ENCODE measurements at places on chromosomes 3 and 15.

GRCh38 chr15:45849136-45849535 lies 214.3 kb downstream of the SQOR start:
- no peak overlapping the region for H3K4me3 ChIP-seq
- no peaks in the 10 kb centered on the region for H3K27me3 ChIP-seq
- H3K36me3 ChIP-seq, result no peaks in the 10 kb centered on the region
- H3K4me1 ChIP-seq, result no peaks in the 10 kb centered on the region
- no peak overlapping the region for H3K27ac ChIP-seq

GRCh38 chr3:124174476-124174875 lies 182.6 kb upstream of the ROPN1 start:
- no peak for DNase-seq
- H3K36me3 ChIP-seq, result no peaks in the 10 kb centered on the region
- no peak overlapping the region for H3K4me3 ChIP-seq
- H3K27ac ChIP-seq, result no peak overlapping the region
- no peaks in the 10 kb centered on the region for H3K27me3 ChIP-seq
- H3K4me1 ChIP-seq, result no peaks in the 10 kb centered on the region

DNA sequence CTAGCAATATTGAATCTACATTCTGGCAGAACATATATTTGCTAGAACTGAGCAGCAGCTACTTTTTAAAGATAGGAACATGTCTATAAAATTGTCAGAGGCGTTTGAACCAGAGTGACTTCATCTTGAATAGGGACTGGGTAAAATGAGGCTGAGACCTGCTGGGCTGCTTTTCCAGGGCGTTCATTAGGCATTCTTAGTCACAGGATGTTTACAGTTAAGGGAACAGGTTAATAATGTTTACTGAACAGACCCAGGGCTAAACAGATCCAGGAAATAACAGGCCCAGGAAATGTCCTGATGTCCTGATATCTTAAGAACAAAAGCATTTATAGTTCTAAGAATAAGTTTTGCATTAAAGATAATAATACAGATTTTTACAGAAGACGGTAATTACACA lies 34.5 kb upstream of the B3GALNT1 start:
- H3K27ac ChIP-seq, result no peak overlapping the region
- H3K4me3 ChIP-seq, result no peak overlapping the region
- no peaks in the 10 kb centered on the region for H3K27me3 ChIP-seq
- no peaks in the 10 kb centered on the region for H3K36me3 ChIP-seq
- no peaks in the 10 kb centered on the region for H3K4me1 ChIP-seq

DNA sequence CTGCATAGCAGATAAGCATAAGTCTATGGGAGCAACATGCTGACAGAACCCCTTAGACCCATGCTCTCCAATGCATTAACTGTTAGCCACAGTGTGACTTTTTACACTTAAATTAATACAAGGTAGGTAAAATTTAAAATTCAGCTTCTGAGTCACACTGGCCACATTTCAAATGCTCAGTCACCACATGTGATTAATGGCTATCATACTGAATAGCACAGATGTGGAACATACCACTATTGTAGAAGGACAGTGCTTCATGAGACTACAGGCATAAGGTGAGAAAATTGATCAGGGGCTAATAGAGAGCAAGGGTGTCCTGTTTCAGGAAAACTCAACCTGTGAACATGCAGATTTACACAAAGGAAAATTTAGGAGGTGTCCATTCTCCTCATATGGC lies 357.0 kb upstream of the SEMA6D start:
- no peaks in the 10 kb centered on the region for H3K4me1 ChIP-seq
- H3K4me3 ChIP-seq, result no peak overlapping the region
- no peaks in the 10 kb centered on the region for H3K27me3 ChIP-seq
- H3K27ac ChIP-seq, result no peak overlapping the region
- H3K36me3 ChIP-seq, result no peaks in the 10 kb centered on the region

GRCh38 chr3:47614788-47615187 lies 36.1 kb upstream of the CSPG5 start:
- H3K36me3 ChIP-seq, result peaks cover 27% of the 10 kb centered on the region
- DNase-seq, result no peak
- H3K27me3 ChIP-seq, result no peaks in the 10 kb centered on the region
- no peak overlapping the region for H3K4me3 ChIP-seq
- no peak overlapping the region for H3K27ac ChIP-seq

DNA sequence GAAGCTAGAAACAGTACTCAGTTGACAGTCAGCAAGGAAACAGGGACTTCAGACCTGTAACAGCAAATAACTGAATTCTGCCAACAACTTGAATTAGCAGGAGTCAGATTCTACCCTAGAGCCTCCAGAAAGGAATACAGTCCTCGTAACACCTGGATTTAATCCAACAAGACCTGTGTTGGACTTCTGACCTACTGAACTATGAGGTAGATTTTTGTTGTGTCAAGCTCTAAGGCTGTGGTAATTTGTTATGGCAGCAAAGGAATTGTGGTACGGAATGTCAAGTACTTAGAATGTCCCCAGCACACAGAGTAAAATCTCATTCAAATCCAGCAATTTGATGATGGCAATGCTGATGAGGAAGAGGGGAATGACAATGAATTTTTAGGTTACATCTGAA lies 234.1 kb downstream of the LRRN1 start:
- H3K27ac ChIP-seq, result no peak overlapping the region
- DNase-seq, result no peak
- no peak overlapping the region for H3K4me3 ChIP-seq
- H3K4me1 ChIP-seq, result no peaks in the 10 kb centered on the region
- H3K36me3 ChIP-seq, result no peaks in the 10 kb centered on the region

DNA sequence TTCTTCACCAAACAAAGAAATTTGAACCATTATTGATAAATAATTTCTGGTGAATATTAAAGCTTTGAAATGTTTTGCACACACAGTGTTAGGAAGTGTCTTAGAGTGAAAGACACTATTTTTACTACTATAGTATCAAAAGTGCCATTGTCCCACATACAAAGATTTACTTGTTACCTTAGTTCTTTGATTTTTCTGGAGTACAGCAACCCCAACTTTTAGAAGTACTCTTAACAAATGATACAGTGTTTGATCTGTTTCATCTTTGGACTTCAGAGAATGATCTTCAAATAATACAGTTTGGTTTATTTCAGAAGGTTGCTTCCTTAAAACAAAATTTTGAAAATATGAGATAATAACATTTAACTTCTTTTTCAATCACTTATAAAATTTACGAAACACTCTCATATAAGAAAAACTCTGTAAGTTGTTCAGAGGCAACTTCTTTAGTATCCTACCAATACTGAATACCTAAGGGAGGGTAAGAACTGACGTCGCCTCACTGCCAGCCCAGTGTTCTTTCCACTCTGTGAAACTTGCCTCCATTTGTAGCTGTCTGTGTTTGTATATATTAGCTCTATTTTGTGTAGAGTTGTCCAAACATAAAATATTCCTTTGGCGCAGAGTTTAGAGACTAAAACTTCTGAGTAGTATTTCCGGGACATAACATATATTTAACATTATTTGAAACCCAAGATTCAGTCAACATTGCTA lies 464.2 kb downstream of the LPP start:
- H3K4me1 ChIP-seq, result no peaks in the 10 kb centered on the region
- H3K27me3 ChIP-seq, result no peaks in the 10 kb centered on the region
- no peaks in the 10 kb centered on the region for H3K36me3 ChIP-seq
- H3K4me3 ChIP-seq, result no peak overlapping the region
- no peak for DNase-seq

GRCh38 chr3:72907731-72908620 lies 20.1 kb downstream of the GXYLT2 start:
- H3K4me3 ChIP-seq, result no peak overlapping the region
- H3K27ac ChIP-seq, result no peak overlapping the region
- no peaks in the 10 kb centered on the region for H3K36me3 ChIP-seq
- DNase-seq, result no peak
- H3K27me3 ChIP-seq, result no peaks in the 10 kb centered on the region

DNA sequence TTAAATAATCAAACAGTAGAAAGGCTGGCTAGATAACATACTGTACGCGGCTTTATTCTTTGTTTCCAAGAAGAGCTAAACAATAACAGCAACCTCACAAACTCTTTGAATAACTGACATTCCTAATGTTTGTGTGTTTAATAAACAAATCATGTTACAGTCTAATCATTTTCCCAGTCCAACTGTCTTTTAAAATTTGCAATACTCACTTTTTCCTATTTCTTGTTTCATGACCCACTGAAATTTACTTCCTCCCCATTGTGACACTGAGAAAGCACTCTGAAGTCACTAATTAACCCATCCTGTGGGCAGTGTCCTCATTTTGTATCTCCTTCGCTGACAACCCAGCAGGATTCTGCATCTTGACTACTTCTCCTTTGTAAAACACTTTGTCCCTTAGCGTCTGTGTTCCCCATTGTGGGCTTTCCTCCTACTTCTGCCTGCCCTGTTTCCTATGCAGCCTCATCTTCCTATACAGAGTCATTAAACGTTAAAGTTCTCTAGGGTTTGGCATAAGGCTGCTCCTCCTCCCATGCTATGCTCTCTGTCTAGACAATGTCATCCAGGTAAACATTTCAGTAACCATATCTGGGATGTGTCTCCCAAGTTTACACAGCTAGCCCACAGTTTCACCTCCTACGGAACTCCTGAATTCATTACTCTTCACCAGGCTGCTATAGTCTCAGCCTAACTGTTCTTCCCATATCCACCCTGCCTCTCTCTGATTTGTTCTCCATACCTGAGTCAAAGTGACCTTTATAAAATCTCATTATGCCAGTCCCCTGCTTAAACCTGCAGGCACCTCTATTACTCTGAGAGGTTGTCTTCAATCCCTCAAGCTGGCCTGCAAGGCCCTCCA lies 148.9 kb downstream of the GREM1 start:
- no peak overlapping the region for H3K4me3 ChIP-seq

DNA sequence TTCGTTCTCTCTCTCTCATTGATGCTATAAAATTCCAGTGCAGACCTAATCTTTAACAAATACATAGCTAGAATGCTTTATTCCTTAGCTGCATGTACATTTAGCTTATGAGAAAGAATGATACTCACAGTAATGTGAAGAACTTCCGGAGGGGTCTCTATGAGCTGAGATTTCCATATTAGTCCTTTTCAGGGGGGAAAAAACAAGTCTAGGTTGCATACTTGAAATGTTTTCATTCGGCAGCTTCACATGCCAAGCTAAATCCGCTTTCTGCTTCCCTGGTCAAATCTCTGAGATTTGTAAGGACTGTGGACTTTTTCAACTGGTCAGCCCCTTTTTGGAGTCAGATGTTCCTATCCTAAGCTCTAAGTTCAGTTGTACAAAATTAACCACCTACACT lies 111.5 kb upstream of the COL8A1 start:
- H3K27ac ChIP-seq, result no peak overlapping the region
- no peaks in the 10 kb centered on the region for H3K36me3 ChIP-seq
- H3K4me1 ChIP-seq, result no peaks in the 10 kb centered on the region
- no peak overlapping the region for H3K4me3 ChIP-seq

DNA sequence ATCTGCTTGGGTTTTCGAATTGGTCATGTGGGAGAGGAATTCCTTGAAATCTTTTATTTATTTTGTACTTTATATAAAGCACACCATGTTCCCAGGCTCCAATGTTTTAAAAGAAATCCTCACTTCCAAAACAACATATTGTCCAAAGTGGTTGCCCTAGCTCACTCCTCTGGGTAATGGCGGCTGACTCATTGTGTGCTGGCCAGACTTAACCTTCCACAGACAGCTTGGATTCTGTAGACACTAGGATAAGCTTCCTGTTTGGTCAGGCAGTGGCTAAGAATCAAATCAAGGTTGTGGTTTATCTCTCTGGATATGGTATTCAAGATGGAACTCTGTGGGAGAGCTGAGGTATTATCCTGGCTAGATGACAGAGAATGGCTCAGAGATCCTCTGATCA lies 55.8 kb upstream of the FAM98B start:
- H3K4me3 ChIP-seq, result no peak overlapping the region
- no peak for DNase-seq
- H3K36me3 ChIP-seq, result no peaks in the 10 kb centered on the region
- H3K27ac ChIP-seq, result no peak overlapping the region
- H3K4me1 ChIP-seq, result no peaks in the 10 kb centered on the region
- H3K27me3 ChIP-seq, result peaks cover 3% of the 10 kb centered on the region

DNA sequence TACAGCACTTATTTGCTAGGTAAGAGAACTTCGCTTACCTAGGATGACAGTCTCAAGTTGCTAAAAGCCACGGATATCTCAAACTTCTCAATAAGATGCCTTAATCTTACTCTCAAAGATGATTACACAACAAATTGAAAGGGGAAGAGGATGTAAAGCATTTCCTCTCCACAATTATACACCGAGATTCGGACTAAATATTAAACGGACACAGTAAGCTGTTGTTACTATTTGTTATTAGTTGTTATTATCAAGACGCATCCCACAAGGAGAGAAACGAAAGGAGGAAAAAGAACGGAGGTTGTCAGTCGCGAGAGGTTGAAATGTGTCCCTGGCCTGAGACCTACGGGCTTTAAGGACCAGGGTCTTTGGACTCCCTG lies 660 bp downstream of the ZNF106 start:
- no peaks in the 10 kb centered on the region for H3K27me3 ChIP-seq
- H3K4me3 ChIP-seq, result peak overlapping the region; percentile 85
- peaks cover 2% of the 10 kb centered on the region for H3K36me3 ChIP-seq

DNA sequence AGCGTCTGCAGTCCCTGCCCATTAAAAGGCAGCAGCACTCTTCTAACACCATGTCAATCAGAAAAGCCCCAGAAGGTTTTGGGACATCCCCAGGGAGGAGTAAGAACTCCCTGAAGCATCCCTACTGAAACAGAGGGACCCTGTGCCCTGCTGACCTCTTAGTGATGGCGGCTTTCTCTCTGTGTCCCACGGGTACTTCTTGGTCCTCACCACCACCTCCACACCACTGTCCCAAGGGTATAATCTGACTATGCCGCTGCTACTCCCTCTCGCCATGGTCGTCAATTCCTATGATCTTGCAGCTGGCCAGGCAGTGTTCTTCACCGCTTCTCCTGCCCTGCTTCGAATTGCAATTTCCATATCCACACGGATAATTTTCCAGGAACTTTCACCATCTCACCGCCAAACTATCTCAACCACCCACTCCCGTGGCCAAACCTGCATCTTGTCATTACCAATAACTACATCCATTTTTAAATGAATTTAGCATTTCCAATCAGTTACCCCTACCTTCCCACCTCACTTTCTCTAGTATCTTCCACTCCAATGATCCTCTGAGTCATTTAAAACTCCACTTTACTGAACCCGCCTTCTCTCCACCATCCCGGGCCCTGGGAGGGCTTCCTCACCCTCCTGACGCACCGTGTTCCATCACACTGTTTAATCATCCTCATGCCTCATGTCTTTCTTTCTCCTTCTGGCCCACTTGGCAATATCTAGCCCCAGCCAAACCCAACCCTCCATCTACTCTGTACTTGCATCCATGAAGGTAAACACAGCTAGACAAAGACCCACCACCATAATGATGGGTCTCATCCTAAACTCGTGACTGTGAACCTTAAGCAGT lies 23.7 kb downstream of the PRR23E start:
- H3K27ac ChIP-seq, result no peak overlapping the region
- H3K4me3 ChIP-seq, result no peak overlapping the region
- peaks cover 20% of the 10 kb centered on the region for H3K27me3 ChIP-seq

GRCh38 chr3:127399154-127399553 lies 111.3 kb upstream of the PRR20G start:
- no peaks in the 10 kb centered on the region for H3K4me1 ChIP-seq
- H3K36me3 ChIP-seq, result no peaks in the 10 kb centered on the region
- no peak overlapping the region for H3K4me3 ChIP-seq
- DNase-seq, result no peak
- no peak overlapping the region for H3K27ac ChIP-seq
